ENCODE measurements at places on chromosomes 2 and 18. TPM values are rescaled to one million over a fixed set of nuclear protein-coding genes. Genes with fewer than 3 reads are reported as not detected.

GRCh38 chr2:46534589-46534988 is 55.2 kb downstream of the TMEM247 start:
- DNase-seq = no peak

DNA sequence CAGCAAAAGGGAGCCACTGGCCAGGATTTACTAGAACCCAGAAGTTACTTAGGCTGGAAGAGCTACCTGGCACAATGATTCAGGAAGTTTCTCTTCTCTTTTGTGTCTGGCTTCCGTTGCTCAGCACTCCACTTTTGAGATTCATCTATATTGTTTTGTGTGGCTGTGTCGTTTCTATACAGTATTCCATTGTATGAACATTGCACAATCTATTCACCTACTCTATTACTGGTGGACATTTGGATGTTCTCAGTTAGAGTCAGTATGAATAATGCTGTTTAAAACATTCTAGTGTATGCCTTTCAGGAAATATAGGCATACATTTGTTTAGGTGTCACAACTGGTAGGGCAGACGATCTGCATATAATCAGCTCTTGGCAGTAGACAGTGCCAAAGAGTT is 36.3 kb upstream of the EPHA4 start:
- DNase-seq = no peak

DNA sequence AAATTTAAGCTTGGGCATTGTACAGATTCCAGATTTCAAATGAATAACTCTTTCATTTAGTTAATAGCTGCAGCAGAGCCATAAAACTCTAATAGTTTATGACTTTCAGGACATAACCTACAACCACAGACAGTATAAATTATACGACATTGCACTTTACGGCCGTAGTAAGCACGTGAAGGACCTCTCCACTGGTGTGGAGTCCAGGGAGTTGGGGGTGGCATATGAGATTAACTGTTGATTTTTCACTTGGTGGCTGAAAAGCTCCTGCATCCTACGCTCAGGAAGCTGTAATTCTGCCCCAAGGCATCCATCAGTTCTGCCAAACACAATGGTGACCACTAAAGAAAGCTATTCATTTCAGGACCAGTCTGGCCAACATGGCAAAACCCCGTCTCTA is 376.2 kb downstream of the SOX11 start:
- no peak for DNase-seq

- DNase-seq = peak; percentile 46
Measured at GRCh38 chr2:102449370-102449974, 23.6 kb upstream of the SLC9A4 start.

- DNase-seq = no peak
Measured at GRCh38 chr2:30978854-30979253, 159.4 kb downstream of the GALNT14 start.

DNA sequence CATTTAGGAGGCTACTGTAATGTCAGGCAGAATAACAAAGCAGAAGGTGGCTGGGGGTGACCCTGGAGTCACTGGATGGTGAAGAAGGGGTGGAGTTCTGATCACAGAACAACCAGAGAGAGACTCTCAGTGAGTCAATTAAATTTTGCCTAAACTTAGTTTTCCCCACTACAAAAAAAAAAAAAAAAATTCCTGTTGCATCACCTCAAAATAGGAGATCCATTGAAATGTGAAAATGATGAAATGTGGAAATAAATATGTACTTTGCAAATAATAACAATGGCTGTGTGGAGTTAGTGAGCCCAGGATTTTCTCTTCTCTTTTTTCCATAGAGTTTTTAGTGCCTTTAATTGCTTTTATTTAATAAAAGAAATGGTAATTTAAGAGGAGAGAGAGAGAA is 165.5 kb downstream of the GFPT1 start:
- DNase-seq = no peak

DNA sequence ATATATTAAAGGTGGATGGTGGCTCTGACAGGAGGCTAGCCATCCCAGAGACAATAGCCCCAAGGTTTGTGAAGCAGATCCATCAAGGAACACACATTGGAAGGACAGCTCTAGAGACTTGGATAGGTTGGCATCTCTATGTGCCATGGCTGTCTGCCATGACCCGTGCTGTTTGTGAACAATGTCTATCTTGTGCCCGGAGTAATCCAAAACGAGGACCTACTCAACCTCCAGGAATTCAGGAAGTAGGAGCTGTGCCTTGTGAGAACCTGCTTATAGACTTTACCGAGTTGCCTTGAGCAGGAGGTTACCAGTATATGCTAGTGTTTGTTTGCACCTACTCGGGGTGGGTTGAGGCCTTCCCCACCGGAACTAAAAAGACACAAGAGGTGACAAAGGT is 43.1 kb upstream of the SELENOI start:
- no peak for DNase-seq

DNA sequence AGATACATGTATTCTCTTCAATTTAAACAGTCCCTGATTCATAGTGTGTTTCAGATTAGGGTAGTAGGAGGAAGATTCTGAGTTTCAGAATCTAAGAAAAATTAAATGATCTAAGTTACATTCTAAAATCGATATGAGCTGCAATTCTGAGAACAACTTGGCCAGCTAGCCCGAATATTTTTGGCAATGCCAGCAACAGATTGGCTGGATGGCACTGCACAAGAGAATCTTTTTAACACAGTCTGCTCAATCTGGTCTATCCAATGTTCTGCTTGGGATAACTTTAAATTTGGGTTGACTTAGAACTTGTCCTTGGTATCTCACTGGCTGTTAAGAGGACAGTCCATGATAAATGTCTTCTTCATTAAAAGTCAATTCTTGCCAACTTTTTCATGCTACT is 853.9 kb downstream of the NRXN1 start:
- DNase-seq = no peak

DNA sequence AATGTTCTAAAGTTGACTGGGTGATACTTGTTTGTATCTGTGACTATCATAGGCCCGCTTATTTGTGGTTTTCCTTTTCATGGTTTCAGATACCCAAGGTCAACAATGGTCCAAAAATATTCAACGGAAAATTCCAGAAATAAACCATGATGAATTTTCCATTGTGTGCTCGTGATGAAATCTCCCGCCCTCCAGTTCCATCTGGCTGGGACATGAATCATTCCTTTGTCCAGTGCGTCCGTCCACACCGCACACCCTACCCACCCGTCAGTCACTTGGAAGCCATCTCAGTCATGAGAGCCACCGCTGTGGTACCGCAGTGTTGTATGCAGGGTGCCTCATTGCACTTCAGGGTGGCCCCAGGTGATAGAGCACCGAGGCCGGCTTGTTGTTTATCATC is 268.2 kb upstream of the PXDN start:
- no peak for DNase-seq

DNA sequence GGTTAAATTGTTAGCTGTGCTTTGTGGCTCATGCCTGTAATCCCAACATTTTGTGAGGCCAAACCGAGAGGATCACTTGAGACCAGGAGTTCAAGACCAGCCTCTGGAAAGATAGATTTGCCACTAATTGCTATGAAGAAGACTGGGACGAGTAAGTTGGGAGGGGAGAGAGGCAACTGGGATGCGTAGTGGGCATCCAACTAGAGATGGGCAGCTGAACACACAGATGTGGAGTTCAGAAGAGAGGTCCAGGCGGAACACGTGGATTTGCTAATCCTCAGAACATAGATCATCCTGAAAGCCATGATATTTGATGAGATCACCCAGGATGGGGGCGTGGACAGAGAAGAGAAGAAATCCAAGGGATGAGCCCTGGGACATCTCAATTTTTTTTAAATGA is 48.7 kb downstream of the CYP26B1 start:
- DNase-seq = no peak

DNA sequence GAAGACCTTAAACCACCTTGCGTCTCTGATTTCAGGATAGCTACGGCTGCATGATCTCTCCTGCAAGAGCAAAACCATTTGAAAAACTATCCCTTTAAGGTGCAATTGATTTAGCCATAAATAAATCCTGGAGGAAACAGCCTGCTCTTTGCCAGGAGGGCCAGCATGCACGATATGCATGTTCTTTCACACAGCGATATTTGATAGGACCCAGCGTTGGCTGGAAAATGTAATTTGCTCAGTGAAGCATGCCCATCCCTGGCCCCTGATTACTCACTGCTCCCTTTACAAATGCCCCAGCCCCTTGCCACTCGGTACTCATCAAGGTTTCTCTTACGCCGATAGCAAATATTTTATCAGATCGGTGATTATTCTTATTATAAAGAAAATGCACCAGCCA is 315.4 kb downstream of the CDH2 start:
- DNase-seq = no peak

DNA sequence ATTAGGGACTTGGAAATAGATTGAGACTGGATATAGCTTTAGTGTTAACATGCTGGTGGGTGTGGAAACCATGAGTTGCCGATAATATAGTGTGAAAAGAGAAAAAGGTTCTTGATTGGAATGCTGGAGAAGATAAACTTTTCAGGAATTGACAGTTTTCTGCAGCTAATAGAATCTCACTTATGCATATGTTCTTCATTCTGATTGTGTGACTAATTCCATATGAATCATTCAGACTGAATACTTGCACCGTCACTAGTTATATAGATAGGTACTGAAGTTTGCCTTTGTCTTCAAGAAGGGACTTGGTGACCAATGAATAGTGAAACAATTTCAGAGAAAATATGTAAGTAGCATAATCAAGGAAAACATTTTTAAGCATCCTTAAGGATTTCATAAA is 225.7 kb upstream of the FOSL2 start:
- peak; percentile 43 for DNase-seq

- peak; percentile 53 for DNase-seq
Measured at GRCh38 chr2:176130147-176130956, 847 bp downstream of the HOXD8 start.

DNA sequence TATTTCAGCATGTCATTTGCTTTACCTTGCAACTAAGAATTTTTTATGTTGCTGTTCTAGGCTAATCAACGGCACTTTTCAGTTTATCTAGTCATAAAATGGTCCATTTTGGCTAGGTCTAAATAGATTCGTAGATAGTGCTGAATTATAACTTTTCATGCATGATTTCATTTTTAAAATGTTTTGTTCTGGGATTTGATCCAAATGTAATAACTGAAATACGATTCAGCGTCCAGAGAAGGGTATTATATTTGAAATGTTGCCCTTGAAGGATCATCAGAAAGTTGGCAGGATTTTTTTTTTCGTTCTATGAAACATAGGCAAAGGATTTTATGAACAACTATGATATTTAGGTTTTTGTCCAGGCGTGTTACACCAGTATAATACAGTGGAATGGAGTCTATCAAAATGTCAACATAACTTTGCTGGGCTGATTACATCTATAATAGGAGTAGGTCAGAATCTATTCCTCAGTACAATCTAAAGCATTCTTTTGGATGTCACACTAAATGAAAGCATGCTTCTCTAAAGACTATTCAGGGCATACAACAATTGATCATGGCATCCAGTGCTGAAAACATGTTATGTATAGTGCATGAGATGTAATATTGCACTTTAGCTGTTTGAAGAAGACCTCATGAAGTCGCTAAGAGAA is 24.8 kb downstream of the TTC27 start:
- no peak for DNase-seq

DNA sequence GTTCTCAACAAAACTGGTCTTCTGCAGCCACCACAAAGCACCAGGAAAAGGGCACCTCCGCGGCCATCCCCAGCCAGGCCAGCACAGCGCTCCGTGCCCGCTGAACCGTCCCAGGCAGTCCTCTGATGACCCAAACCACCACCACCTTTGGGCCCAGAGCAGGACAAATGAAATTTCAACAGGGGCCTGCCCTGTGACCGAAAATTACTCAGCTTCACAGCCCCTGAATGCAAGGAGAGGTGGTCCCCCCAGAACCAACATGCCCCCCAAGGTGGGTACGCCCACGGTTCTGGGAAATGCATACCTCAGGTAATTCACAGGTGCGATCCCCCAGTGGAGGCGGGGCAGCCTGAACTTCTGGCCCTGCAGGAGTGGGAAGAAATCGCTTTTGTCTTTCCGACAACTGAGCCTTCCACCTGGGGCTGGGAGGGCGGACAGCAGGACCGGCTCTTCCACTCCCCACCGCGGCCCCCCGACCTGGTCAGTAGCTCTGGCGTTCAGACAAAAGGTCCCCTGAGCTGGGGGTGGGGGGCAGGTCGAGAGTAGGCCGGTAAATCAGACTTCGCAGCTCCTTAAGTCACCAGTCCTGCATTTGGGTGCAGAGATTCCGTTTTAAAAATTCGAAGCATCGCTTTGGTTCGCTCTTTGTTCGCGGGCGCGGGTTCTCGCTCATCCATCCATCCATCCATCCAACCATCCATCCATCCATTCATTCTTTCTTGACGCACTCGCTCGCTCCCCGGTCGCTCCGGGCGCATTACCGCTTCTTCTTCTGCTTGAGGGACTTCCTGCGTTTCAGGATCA is 1.4 kb downstream of the ARL4C start:
- DNase-seq = no peak

GRCh38 chr2:98839292-98839691 is 96.7 kb downstream of the CRACDL start:
- DNase-seq = peak; percentile 14

- no peak for DNase-seq
Measured at GRCh38 chr2:232925821-232926156, 55.7 kb downstream of the SNORC start.

GRCh38 chr2:25470806-25471205 is 129.1 kb upstream of the DNMT3A start:
- no peak for DNase-seq

- no peak for DNase-seq
Measured at GRCh38 chr2:12773586-12774394, 57.1 kb downstream of the TRIB2 start.

DNA sequence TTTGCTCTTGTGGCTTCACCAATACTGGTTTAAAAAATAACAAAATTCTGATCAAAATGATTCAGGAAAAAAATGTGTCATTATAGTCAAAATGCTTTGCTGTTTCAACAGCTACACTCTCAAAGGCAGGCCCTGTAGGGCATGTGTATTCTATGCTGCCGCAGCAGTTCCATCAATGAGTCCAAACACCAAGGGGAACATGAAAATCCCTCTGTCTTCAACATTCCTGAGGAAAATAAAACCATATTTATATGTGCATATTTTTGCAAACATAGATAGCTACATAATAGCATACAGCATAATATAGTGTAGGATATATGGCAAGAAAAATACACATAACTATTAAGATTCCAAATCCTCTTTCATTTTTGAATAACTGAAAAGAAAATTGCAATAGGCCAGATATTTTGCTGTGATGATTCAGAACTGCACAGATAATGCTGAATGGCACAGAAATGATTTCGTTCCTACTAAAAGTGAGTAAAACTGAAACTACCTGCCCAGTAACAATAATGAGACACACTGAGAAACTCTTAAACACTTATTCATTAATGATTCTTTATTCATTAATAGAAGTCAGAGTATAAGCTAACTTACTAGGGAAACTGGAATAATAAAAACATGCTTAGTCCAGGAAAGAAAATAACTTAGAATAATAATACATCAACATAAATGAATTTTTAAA is 343.8 kb downstream of the SUCLG1 start:
- no peak for DNase-seq

- no peak for DNase-seq
Measured at GRCh38 chr2:55459714-55460274, 40.1 kb upstream of the CCDC88A start.

Gene TUBA3E
- not detected for total RNA-seq

Gene SLC30A3
- 6.5 TPM for total RNA-seq

Gene DNER
- total RNA-seq = 68.3 TPM

Gene ABCB11
- not detected for total RNA-seq

Gene PREB
- 79.5 TPM for total RNA-seq

Gene PNKD
- total RNA-seq = 78.6 TPM

Gene RNMT
- 45.5 TPM for total RNA-seq

Gene KCNIP3
- total RNA-seq = 7.3 TPM

Gene VIL1
- total RNA-seq = not detected

Gene DCC
- total RNA-seq = 0.24 TPM

Gene TOGARAM2
- total RNA-seq = 0.69 TPM

Gene MCM6
- total RNA-seq = 38.9 TPM
